NCI-H1417 treated with DMSO at 0.1 percent for 48 hours (cell line): ENCODE measurements at places on chromosomes 7 and 10.

DNA sequence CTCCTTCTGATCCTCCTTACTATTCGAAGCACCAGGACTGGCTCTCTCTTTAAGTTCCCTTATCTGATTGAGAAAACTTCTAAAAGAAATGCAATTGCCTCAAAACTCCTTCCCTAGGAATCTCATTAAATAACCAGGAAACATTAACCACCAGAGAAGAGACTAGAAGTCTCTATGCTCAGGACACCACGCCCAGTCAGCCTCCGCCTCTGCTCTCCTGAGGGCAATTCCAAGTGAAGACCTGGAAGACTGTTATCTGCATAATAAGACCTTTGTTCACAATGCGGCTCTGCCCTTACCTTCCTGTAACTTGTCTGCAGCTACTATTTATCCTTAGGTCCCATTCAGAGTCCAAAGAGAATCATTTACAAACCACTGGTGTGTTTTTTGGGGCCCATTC, 78.8 kb downstream of the ELMO1 start:
- DNase-seq: no peak

DNA sequence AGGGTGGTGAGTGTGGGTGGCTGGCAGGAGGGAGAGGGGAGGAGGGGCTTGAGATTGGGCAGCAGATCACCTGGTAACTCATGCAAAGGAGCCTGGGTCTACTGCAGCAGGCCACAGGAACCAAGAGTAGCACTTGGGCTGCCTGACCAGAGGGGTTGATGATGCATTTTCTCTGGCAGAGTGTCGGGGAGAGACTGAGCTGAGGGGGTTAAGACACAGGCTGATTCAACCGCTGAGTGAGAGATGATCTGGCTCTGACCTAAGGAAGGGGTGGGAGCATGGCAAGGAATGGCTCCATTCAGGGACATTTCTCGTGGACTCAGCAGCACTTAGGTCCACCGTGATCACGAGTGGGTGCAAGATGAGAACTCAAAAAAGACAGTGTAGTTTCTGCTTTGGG, 115.5 kb upstream of the STK17A start:
- DNase-seq: no peak

GRCh38 chr7:139798221-139798620, 20.4 kb upstream of the HIPK2 start:
- DNase-seq: no peak

DNA sequence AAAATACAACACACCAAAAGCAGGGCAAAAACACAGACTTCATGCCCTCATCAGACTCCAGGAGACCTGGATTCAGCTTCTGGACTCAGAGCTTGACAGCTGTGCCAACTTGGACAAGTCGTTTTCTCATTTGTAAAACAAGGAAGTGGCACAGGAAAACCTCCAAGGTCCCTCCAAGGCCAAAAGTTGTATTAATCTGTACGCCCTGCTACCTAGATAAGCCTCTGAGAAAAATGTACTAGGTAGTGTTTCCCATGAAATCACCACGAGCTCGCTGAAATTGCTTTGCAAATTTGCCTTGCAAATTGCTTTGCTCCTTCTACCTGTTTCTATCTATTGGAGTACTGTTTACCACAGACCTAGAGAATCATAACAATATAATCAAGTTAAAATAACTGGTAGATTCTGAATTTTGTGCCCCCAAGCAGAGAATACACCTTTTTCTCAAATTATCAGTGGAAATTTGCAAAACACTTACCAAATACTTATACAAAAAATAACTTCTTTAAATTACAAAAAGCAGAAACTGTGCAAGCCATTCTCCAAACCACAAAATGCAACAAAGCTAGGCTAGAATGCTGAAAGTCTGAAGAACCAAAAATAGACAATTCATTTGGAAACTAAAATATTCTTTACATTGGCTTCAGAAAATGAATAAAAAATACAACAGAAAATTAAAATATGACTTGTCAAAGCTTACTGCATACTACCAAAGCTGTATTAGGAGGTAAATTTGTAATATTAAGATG, 158.1 kb upstream of the CHST15 start:
- DNase-seq: no peak

DNA sequence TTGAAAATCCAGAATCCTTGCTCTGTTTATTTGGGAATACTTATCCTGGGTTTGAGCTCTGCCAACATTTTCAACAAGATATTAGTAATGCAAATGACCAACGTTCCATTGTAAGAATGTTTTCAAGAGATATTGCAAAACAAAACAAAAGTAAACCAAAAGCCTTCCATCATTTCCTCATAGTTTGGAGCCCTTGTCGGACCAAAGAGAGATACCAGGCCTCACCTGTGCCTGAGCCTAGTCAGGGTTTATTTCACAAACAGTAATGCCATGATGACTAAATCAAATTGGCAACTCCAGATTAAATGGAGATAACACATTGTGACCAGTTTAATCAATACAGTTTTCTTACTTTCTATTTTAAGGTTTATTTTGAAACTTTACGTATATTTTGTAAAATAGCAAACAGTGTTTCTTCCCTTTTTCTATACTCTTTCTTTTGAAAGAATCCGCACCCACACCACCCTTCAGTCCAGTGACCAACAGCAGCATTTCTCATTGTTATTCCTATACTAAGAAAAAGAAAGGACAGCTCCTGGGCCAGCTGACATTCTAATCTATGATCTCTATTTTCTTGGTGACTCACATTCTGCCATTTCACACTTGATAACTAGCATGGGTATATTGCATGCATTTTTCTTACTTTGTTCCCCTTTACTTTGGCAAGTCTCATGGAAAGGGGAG, 168.5 kb upstream of the MEOX2 start:
- no peak for DNase-seq

- no peak for DNase-seq
Measured at GRCh38 chr7:3915337-3915878, 614.4 kb downstream of the SDK1 start.

GRCh38 chr7:9507290-9507689, 1073.9 kb downstream of the NXPH1 start:
- DNase-seq: no peak

DNA sequence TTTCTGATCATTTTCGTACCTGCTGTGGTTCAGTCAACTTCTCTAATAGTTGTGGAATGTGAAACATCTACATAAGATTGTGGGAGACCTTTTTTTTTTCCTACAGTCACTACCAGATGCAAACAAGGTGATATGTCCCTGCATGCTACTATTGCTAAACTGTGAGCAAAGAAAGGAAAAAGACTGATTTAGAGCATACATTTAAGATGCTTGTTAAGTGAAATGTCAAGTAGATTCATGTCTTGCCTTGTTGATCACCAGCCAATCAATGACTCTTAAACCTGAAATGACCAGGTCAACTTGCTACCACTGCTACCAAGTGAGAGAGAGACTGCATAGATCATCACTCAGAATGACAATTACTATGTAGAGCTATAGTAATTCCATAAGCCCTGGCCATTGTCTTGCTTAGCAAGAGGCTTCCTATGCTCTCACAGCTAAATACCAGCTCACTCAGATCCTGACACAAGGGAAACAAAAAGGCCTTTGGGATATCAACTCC, 84.3 kb upstream of the SKAP2 start:
- DNase-seq: no peak

DNA sequence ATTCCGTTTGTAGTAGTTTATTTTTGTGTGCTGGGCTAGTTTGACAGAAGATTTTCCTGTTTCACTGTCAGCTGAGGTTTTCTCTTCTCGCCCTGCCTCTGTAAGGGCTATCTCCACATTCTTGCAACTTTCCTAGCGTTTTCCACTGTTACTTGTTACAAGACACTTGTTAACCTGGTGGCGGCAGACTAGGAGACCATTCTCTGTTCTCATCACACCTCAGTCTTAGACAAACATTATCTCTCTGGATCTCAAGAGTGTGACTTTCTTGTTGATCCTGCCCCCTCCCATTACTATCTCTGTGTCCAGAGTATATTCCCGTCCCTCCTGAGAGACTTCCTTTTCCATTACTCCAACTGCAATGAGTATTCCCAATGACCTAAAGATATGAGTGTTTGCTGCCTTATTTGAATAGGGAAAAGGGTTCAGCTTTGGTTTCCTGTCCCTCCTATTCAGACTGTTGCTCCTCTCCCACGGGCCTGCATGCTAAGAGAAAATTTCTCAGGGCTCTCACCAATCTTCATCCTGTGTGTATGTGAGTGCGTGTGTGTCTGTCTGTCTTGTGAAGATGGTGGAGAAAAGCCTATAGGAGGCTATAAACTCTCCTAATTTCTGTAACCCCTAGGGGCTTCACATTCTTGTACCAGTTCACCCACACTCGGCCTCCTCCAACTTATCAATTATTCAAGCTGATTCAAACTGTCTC, 722.4 kb upstream of the POT1 start:
- DNase-seq: no peak

DNA sequence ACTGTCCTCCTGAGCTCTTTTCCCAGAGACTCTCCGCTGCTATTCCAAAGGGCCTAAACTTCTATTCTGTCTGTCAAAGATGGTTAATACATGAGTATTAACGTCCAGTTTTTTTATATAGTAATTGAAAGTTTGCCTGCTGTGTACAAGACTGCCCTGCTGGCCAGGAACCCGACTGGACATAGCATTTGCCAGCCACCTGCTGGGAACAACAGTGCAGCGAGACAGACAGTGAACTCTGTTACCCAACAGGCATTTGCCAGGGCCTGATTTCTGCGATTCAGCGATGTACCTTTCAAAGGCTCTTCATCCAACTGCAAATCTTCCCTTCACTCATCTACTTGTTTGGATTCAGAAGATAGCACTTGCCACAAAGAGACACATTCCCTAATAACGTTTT, 128.8 kb upstream of the SEM1 start:
- DNase-seq: no peak

DNA sequence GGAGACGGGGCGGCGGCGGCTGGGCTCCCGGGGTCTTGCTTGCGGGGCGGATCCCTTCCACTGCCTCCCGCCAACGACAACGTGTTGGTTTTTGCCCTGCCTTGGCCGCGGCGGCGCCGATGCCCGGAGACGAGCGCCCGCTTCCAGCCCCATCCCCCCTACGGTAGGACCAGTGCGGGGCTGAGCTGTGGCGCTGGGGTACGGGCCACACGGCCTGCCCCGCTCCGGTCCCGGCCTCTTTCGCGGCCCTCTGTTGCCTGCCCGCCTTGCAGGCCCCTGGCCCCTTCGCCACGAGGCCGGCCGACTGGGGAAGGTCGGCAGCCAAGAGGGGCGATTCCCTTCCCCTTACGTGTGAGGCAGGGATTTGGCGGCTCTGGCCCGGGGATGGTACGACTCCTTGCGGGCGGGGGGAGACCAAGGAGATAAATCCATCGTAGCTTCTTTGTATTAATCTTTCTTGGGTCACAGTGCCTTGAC, 488 bp downstream of the EIF4H start:
- no peak for DNase-seq

GRCh38 chr10:624312-624604, 65.2 kb downstream of the DIP2C start:
- no peak for DNase-seq

DNA sequence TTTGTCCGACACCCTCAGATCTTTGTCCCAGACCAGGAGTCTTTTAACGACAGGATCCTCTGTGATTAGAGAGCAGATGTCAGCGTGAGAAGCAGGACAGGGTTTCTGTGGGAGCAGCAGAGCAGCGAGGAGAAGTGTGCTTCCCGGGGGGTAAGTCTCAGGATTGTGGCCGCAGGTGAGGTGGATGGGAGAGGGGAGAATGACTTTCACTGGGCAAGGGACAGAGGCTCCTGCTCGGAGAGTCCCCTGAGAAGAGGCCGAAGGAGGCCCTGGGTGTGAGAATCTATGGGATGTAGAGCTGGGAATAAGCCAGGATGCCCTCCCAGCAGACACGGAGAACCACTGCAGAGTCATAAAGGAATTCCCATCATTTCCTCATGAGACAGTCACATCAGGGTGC, 10.4 kb upstream of the RBAK start:
- no peak for DNase-seq
